SK-MEL-5 (cell line): ENCODE measurements at places on chromosomes 3 and 15. TPM values are rescaled to one million over a fixed set of nuclear protein-coding genes. Genes with fewer than 3 reads are reported as not detected.

GRCh38 chr15:50905055-50905454 is 3.4 kb upstream of the AP4E1 start:
- DNase-seq: no peak

GRCh38 chr15:57425842-57426241 is 49.5 kb downstream of the CGNL1 start:
- DNase-seq: no peak

GRCh38 chr15:60800299-60801072 is 321.5 kb upstream of the ICE2 start:
- DNase-seq: no peak

- no peak for DNase-seq
Measured at GRCh38 chr15:78460737-78461136, 22.7 kb downstream of the IREB2 start.

DNA sequence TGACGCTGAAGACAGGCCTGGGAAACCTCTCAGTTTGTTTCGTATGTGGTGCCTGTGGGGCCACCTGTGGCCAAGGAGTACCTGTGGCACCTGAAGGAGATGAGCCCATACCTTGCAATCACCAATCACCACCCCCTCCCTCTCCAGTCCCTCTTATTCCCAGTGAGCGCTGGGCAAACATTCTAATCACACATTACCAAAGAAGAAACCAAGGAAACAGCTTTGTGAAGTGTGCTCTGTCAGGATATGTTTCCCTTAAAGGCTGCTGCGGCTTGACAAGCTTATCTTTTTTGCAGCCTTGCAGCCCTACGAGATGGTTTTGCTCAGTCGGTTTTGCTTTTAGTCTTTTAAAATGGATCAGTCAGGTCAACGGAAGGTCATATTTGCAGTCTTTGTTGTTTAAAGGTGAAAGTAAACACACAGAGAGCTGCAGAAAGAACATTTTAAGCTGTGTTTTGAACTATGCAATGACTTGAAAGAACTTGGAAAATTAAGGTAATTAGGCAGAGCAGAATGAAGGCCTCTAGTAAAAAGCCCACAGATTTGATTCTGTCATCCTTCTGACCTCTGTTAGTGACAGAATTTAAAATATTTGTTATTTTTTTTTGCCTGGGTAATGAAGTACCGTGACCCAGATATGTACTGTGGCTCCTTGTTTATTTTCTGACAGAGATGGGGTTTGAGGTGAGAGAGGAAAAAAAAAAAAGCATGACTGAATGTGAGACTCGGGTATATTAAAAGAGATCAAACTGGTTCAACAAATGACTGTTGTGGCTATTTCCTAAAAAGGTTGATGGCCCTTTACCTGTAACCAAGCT is 461.4 kb downstream of the NSUN3 start:
- DNase-seq: no peak

GRCh38 chr15:63763476-63764123 is 70.1 kb downstream of the HERC1 start:
- peak; percentile 3 for DNase-seq

DNA sequence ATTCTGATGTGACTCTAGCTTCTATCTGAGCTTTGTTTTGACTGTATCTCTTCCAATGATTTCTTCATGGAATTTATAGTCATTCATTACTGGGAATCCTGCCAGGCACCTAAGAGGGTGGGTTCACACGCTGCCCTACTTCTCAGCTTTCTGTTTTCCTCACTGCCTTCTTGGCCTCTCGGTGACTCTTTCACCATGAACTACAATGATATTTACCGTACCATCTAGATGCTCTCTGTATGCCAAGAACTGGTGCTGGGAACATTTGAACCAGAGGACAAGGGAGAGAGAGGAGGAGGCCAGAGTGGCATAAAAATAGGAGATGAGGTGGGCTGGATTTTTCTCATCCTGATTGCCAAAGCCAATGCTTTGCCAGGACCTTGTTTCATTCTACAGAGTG is 280.0 kb upstream of the P2RY1 start:
- no peak for DNase-seq

GRCh38 chr15:54083991-54084390 is 105.8 kb downstream of the UNC13C start:
- no peak for DNase-seq

DNA sequence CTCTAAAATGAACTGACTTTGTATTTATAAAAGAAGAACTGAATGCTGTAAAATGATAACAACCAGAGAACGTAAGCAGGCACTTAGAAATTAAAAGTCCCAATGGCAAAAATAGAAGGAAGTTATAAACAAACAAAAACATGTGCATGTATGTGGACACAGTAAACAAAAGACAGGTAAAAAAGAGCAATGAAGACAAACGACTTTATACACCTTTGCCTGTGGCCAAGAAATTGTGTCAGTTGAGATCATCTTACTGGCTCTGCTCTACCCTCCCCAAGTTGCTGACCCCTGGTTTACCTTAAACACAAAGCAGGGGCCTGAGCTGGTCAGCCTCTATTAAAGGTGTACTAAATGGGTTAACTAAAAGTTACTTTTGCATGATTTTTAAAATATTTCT is 41.7 kb upstream of the GP5 start:
- DNase-seq: no peak

- DNase-seq: no peak
Measured at GRCh38 chr3:5618170-5618569, 430.7 kb downstream of the EDEM1 start.

DNA sequence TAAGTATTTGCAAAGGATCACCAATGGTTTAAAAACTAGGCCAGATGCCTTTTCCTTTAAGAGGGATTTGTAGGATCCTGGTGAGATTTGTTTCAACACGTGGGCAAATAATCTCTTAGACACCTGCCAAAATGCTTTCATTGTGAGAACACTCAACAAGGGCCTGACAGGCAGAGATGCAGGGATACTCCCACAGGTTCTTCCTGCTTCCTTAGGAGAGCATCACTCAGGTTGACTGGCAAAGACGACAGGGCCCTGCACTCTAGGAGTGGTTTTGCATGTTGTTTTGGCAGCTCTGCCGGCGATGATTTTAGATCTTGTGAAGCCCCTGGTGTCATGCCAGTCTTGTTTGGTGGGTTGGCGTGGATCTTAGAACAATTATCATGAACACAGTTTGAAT is 184.5 kb downstream of the NR1D2 start:
- no peak for DNase-seq

DNA sequence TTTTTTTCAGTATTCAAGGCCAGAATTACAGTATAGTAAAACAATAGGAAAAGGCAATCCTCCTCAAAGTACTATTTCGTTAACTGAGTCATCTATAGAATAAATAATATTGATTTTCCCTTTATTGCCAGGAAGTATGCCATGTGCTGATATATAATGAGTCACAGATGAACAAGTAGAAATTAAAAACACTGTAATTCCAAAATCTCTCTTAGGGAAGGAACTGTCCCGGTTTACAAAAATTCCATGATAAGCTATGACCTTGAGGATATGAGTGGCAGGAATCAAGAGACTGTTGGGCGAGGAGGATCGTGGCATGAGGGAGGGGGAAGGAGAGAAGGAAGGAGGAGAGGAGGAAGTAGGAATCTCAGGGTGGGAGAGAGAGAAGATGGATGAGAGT is 166.0 kb upstream of the ICE2 start:
- DNase-seq: no peak

DNA sequence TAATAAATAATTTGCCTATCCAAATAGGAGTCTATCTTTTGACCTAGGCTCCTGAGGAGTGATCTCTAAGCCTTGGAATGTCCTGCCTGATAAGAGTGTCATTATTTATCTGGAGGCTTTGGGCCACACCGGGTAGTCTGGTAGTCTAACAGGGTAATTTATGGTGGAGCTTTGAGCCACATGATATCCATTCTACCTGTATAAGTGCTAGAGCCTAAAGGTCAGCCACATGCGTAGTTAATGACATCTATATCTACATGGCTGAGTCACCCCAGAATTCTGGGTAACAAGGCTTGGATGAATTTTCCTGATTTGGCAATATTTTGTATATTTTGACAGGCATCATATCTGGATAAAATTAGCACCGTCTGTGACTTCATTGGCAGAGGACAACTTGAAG is 681.4 kb downstream of the MCTP2 start:
- no peak for DNase-seq

LOXL1 gene
- total RNA-seq: 0.32 TPM in 1 of 2 replicates, not detected in the other

DNA sequence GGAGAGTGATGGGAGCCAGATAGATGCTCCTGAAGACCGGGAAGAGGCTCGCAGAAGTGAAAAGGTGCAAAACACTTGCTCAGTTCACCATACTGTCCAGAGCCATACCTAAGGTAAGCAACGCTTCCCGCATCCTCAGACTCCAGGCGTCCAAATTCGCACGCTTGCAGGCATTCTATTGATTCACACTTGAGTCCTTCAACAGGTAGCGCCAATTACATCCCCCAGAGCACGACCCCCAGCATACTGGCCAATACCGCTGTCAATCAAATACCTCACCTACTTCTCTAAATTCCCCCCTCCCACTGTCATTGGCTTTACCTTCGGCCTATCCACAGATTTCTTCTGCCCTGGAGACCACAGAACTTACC is 361 bp upstream of the STXBP5L start:
- DNase-seq: no peak

OIP5 gene
- 9.2 and 12.8 TPM in 2 replicates for total RNA-seq

SYNM gene
- total RNA-seq: 20.3 and 25.9 TPM in 2 replicates

GRCh38 chr15:39834256-39834655 is 51.6 kb upstream of the FSIP1 start:
- no peak for DNase-seq

DNA sequence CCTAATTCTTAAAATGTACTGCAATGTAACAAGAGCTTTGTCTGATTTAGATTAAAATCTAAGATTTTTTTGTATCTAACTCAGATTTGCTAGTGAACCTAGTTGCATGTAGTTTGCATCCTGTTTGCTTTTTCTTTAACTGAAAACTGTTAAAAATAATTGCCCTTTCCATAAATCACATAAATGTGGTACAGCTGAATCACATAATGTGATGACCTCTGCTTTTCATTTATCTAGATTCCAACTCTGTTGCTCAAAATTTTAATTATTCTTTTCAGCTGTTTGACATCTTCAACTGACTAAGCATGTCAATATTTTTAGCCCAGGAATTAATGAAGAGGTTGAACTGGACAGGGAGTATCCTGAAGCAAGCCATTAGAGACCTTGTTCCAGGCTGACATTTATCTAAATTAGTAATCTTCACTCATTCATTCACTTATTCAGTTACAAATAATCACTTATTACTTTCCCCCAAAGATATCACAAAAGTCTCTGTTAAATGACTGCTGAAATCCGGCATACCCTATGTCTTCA is 101.9 kb upstream of the PLXND1 start:
- no peak for DNase-seq

DNA sequence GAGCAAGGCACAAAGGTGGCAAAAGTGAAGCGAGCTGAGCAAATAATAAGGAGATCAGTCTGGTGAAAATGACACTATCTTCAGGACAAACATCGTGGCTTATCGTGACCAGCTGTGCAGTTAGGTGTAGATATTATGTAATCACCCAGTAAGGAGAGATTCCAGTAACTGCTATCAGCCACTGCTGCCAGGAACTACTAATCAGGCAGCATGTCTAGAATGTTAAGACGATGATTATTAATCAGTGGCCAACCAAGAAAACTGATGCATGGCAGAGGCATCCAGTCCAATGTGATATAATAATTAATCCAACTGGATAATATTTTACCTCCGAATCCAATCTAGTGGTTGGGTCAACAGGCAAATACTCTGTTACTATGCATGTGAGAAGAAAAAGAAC is 252.7 kb upstream of the ZPLD1 start:
- DNase-seq: no peak

- no peak for DNase-seq
Measured at GRCh38 chr15:26028086-26028740, 165.1 kb upstream of the ATP10A start.

- DNase-seq: peak; percentile 16
Measured at GRCh38 chr3:40073310-40074007, 236.0 kb upstream of the EIF1B start.

DNA sequence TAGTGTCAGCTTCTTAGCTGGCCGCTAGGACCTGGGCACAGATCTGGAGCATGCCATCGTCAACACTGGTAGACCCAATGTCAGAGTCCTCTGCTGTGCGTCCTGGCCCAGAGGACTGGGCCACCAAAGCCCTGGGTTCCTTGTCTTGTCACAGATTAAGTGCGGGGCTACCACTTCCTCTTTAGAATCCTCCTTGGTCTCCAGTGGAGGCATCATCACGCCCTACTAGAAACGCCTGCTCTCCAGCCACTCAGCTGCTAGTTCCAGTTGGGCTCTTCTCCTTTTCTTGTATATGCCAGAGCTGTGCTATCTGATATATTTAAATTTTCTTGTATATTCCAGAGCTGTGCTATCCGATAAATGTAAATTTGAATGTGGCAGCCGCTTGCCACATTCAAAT is 11.2 kb downstream of the PPCDC start:
- no peak for DNase-seq

GRCh38 chr15:101025896-101026631 is 106.9 kb downstream of the LRRK1 start:
- DNase-seq: no peak

DNA sequence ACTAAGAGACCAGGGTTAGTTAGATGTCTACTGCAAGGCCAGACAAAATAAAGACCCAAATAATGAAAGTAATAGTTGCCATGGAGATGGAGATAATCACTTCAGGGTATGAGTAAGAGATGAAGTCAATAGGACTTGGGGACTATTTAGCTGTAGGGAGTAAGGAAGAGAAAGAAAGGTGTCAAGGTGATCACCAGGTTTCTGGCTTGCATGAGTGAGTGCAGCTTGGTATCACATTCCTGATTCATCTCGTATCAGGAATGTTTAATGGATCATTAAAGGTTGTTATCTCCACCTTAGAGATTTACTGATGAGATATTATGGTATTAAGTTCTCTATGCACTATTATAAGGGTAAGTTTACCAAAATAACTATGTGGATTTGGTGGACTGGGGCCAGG is 357.4 kb upstream of the ATP11B start:
- DNase-seq: no peak

GRCh38 chr3:197888511-197888910 is 61.5 kb upstream of the RPL35A start:
- DNase-seq: no peak

DNA sequence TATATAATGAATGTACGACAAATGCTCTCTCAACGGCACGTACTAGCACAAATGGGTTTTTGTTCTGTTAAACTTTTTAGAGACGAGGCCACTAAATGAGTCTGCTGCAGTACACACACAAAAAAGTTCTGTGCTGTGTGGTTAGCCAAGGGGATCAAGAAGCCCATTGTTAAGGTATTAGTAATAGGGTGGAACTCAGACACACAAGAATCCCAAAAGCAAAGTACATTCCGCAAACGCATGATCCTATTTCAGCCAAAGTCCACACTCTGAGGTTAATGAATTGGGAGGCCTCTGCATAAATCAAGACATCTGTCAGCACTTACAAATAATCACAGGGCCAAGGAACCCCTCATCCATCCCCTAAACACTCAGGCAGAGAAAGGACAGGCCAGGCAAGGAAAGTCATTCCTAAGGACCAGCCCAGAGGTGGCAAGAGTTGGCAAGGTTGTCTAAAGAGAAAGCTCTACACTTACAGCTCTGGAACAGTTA is 12.1 kb downstream of the OSBPL10 start:
- peak; percentile 99 for DNase-seq

GRCh38 chr3:193620650-193621049 is 27.6 kb downstream of the OPA1 start:
- DNase-seq: peak; percentile 47

STXBP5L gene
- 2.0 and 2.8 TPM in 2 replicates for total RNA-seq

GRCh38 chr15:74907163-74907870 is 666 bp upstream of the FAM219B start:
- peak; percentile 23 for DNase-seq
